ENCODE measurements at places on chromosomes 12 and 14. TPM values are rescaled to one million over a fixed set of nuclear protein-coding genes. Genes with fewer than 3 reads are reported as not detected.

Gene SIRT4
- 1.7 TPM for total RNA-seq

Gene KCNJ8
- total RNA-seq, result 4.6 TPM

Gene NFYB
- 45.6 TPM for total RNA-seq

- H3K4me3 ChIP-seq, result no peak overlapping the region
- H3K36me3 ChIP-seq, result peaks cover 18% of the 10 kb centered on the region
- H3K4me1 ChIP-seq, result peaks cover 31% of the 10 kb centered on the region
- peak overlapping the region; percentile 48 for H3K27ac ChIP-seq
- DNase-seq, result no peak
- no peaks in the 10 kb centered on the region for H3K27me3 ChIP-seq
Measured at GRCh38 chr12:130813949-130814348, 25.1 kb downstream of the STX2 start.

- no peak overlapping the region for H3K27ac ChIP-seq
- no peak for DNase-seq
- H3K4me3 ChIP-seq, result no peak overlapping the region
- no peaks in the 10 kb centered on the region for H3K27me3 ChIP-seq
- no peaks in the 10 kb centered on the region for H3K36me3 ChIP-seq
Measured at GRCh38 chr12:89414851-89415250, 62.5 kb upstream of the DUSP6 start.

- H3K36me3 ChIP-seq, result peaks cover 8% of the 10 kb centered on the region
- H3K4me1 ChIP-seq, result peaks cover 43% of the 10 kb centered on the region
- DNase-seq, result peak; percentile 47
- H3K27me3 ChIP-seq, result peaks cover 41% of the 10 kb centered on the region
Measured at GRCh38 chr12:56081393-56082347, 1.7 kb downstream of the ERBB3 start.

DNA sequence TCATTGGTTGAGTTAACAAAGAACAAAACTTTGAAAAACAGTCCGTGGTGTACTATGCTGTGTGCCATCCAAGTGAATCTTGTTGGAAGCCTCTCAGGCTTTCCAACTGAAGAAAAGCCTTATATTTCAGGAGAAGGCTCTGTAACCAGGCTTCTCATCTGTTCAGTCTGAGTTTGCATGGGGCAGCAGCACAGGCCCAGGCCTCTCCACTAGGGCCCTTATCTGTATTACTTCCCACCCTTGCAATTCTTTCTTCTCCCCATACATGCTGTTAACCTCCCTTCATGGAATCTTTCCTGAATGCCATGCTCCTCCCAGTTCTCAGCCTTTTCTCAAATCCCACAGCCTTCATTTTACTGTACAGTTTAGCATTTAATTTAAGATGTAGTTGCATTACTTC is 28.3 kb downstream of the FRMD6 start:
- H3K27me3 ChIP-seq, result no peaks in the 10 kb centered on the region
- DNase-seq, result no peak
- no peaks in the 10 kb centered on the region for H3K36me3 ChIP-seq
- no peak overlapping the region for H3K27ac ChIP-seq
